ENCODE measurements at places on chromosomes 12 and 14.

GRCh38 chr12:65199604-65200003 is 30.2 kb downstream of the LEMD3 start:
- no peak for DNase-seq

DNA sequence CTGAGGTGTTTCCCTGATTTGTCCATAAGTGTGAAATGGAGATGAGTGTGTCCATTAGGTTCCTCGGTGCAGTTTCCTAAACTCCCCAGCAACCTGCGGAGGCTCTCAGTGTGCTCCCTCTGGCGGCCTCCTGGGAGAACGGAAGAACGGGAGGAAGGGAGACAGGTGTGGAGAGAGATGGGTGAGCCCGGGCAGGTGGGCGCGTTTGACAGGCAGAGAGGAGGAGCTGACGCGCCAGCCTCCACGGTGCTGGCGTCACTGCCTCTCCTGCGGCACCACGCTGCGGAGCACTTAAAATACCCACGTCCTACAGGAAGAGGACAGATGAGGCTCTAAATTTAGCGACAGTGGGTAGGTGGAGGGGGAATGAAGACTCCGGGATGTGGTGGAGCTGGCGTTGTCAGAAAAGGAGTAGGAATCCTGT is 26.8 kb upstream of the PEX5 start:
- DNase-seq: no peak

GRCh38 chr12:22576065-22576464 is 31.7 kb upstream of the C2CD5 start:
- no peak for DNase-seq

GRCh38 chr14:92373336-92373735 is 50.4 kb downstream of the SLC24A4 start:
- no peak for DNase-seq

DNA sequence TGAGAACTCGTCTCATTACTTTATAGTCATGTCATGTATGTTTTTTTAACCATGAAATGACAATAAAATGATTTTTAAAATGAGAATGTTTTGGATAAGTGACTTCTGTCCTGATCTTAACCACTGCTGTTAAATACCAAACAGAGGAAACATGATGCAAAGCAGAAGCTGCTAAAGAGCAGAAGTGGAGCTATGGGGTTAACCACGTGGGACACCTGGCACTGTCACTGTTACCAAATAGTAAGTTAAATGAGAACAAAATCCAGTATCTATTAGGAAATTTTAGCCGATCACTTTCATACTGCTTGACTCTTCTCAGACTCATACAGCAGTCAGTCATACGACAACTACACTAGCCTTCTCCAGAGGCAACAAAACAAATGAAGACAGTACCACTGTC is 82.4 kb downstream of the SCAF11 start:
- DNase-seq: no peak

DNA sequence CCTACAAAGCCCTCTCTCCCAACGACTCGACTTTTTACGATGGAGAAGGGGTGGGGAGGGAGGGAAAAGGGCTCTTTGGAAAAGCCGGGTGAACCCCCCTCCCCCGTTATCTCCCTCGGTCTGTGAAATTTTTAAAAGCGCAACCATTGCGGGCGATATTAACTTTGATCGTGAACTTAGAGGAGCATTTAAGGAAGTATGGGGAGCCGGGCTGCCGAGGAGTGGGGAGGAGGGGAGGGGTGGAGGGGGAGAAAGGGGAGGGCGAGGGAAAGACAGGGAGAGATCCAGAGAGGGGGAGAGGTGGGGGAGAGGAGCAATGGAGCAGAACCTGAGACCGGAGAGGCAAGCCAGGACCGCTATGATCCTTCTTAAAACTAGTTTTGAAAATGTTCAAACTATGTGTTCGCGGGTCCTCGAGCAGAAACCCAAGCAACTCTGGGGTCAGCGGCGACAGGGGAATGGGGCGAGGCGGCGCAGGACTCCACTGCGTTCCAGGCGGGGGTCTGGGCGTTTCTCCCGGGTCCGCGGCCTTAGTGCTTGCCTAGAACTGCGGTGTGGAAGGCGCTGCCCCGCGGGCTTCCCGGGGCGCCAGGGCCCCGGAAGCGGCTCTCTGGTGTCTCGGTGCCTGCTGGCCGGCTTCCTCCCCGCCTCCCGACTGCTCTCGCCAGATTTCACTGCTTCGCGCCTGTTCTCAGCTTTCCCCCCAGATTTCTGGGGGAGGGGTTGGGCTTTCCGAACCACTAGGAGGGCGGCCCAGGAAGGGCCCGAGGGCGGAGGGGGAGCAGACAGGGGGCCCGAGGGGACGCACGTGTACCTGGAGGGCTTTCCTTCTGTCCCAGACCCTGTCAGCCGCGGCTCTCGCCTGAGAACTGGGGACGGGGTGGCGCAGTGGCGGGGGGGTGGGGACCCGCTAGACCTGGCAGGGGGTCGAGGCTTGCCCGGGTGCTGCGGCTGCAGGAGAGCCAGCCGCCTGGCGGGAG is at the start of gene HOTAIR:
HOTAIR (minus strand) TSS at position 871 of the 980 bp plus-strand sequence.
- peak; percentile 38 for DNase-seq

GRCh38 chr12:132319991-132320570 is 9.3 kb downstream of the GALNT9 start:
- no peak for DNase-seq

All from T-helper 17 cell (primary cell).